ENCODE measurements at places on chromosomes 3 and 15. TPM values are rescaled to one million over a fixed set of nuclear protein-coding genes. Genes with fewer than 3 reads are reported as not detected.
A peak's percentile ranks its signal among the peaks of the same experiment; 100 is the strongest.

DNA sequence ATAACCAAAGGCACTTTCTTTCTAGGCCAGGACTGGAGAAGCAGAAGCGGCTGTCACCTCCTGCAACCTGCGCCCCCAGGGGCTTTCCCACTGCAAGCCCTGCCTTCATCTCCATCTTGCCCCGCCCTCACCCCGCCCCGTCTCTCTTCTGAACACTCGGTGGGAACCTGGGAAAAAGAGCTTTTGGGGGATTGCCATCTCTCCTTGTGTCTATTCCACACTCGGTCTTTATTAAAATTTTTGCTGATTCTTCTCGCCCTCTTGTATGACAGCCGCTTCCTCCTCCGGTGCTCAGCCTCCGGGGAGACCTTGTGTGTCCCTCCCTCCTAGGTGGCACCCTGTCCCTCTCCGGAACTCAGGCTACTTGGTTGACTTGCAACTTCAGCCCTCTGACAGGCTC lies 41.9 kb upstream of the SPESP1 start:
- no peaks in the 10 kb centered on the region for H3K4me1 ChIP-seq
- H3K36me3 ChIP-seq: no peaks in the 10 kb centered on the region
- H3K27ac ChIP-seq: no peak overlapping the region
- DNase-seq: no peak

DNA sequence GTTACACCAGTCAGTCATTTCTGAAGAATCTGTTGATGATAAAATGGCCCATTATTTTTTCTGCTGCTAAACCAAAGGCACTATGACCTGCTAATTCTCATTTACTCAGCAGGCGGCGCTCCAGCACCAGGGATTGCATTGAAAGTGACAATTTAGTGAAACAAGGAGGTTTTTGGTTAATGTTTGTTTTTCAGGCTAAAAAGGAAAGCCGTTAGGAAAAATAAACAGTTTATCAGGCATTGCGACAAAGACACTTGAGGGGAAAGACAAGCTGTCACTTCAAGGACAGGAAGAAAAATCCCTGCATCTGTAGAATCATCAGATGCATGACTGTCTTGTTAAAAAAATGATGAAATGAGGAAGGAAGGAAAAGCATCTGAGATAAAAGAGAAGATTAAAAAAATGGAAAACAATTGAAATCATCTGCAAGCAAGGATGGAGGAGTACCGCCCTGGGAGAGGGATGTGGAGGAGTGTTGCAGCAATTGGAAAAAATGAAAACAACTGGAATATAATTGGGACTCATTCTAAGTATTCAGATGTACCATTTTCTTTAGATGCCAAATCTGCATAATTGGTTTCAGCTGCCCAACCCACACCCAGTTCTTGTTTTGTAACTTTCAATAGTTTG lies 54.0 kb downstream of the NR1D2 start:
- no peaks in the 10 kb centered on the region for H3K36me3 ChIP-seq
- peaks cover 7% of the 10 kb centered on the region for H3K4me1 ChIP-seq
- no peak overlapping the region for H3K27ac ChIP-seq
- DNase-seq: no peak
- H3K27me3 ChIP-seq: no peaks in the 10 kb centered on the region

DNA sequence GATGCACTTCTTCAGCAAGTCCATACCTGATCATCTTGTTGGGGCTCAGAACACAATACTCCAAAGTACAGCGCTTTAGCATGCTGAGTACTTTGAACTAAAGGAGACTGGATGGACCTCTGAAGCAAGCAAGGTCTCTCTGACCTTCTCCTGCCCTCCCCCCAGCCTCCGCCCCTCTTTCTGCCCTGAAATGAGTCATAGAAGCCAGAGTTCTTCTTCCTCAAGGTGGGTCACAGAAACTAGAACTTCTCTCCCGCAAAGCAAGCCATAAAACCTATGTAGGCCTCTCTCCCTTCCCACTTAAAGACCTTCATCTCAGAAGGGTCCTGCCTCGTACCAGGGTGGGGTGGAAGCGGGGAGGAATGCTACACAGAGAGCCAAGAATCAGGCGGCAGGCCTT lies 230.5 kb upstream of the PROK2 start:
- H3K4me1 ChIP-seq: peaks cover 8% of the 10 kb centered on the region
- no peak for DNase-seq
- no peak overlapping the region for H3K4me3 ChIP-seq
- H3K27me3 ChIP-seq: no peaks in the 10 kb centered on the region
- H3K27ac ChIP-seq: no peak overlapping the region
- no peaks in the 10 kb centered on the region for H3K36me3 ChIP-seq

DNA sequence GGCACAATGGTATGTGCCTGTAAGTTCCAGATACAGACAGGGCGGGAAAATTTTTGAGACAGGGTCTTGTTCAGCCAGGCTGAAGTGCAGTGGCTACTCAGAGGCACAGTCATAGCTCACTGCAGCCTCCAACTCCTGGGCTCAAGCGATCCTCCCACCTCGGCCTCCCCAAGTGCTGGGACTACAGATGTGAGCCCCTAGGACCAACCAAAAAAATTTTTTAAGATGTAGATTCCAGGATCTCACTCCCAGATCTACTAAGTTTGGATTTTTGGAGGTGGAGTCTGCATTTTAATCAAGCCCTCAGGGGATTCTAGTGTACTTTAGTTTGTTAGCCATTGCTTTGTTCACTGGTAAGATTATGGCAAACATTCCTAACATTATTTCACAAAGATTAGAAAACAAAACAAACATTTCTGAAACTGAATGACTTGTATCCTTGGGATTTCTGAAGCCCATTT lies 2.7 kb downstream of the LIPH start:
- no peak overlapping the region for H3K27ac ChIP-seq
- no peaks in the 10 kb centered on the region for H3K27me3 ChIP-seq
- H3K4me3 ChIP-seq: no peak overlapping the region
- DNase-seq: peak; percentile 15
- H3K4me1 ChIP-seq: peaks cover 9% of the 10 kb centered on the region
- H3K36me3 ChIP-seq: no peaks in the 10 kb centered on the region

Gene BCL2A1
- 69.7 TPM for total RNA-seq

DNA sequence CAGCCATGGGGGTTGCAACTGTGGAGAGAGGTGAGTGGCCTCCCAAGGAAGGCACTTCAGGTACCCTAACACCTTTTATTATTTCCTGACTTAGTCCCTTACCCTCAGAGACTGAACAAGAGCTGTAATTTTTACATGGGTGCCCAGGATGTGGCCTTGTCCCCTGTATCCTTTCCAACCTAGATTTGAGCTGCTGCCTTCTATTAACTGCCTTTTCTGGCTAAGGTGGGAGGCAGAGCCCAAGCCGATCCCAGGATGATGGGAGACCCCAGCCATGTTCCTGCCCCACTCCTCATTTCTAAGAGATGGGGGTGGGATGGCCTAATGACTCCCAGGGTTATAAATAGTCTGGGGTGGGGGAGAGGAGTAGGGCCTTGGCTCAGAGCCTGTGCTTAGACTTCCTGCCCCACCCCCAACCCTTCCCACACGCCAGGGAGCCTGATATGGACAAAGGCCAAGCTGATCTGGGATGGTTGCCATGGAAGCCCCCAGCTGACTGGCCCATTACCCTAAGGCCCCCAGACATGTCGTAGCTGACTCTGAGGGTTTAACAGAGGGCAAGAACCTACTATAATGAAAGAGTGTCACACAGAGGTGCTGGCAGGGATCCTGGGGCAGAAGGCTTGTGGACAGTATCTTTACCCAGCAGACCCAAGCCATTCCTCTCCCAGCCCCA lies 1.9 kb downstream of the KLHDC8B start:
- no peak overlapping the region for H3K4me3 ChIP-seq
- H3K4me1 ChIP-seq: peaks cover 4% of the 10 kb centered on the region
- H3K27ac ChIP-seq: peak overlapping the region; percentile 74
- DNase-seq: no peak

Gene TRIM59
- total RNA-seq: 11.4 TPM

DNA sequence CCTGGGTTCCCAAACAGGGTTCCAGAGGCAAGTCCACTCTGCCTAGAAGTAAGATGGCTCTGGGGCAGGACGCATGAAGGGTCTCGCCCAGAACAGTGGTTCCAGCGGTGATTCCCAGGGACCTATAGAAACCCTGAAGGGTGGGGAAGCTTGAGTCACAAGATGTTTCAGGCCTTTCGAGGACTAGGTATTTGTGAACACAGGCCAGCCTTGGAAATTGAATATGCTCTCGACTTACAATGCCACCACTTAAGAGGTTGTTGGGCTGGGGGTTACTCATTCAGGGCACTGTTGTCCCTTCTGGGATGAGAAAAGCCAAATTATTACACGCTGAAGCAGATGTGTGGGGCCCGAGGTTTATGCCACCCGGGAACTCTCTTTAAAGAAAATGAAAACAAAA lies 152.0 kb downstream of the TJP1 start:
- no peak overlapping the region for H3K4me3 ChIP-seq
- H3K27me3 ChIP-seq: peaks cover 13% of the 10 kb centered on the region
- no peaks in the 10 kb centered on the region for H3K36me3 ChIP-seq
- no peak for DNase-seq
- peaks cover 10% of the 10 kb centered on the region for H3K4me1 ChIP-seq

- no peaks in the 10 kb centered on the region for H3K27me3 ChIP-seq
- no peaks in the 10 kb centered on the region for H3K36me3 ChIP-seq
- no peak for DNase-seq
- H3K4me3 ChIP-seq: no peak overlapping the region
- no peaks in the 10 kb centered on the region for H3K4me1 ChIP-seq
Measured at GRCh38 chr15:33360886-33361285, 50.1 kb downstream of the RYR3 start.

GRCh38 chr3:104952146-104952972 lies 414.4 kb upstream of the ALCAM start:
- no peaks in the 10 kb centered on the region for H3K36me3 ChIP-seq
- no peaks in the 10 kb centered on the region for H3K27me3 ChIP-seq
- no peaks in the 10 kb centered on the region for H3K4me1 ChIP-seq
- no peak overlapping the region for H3K27ac ChIP-seq

DNA sequence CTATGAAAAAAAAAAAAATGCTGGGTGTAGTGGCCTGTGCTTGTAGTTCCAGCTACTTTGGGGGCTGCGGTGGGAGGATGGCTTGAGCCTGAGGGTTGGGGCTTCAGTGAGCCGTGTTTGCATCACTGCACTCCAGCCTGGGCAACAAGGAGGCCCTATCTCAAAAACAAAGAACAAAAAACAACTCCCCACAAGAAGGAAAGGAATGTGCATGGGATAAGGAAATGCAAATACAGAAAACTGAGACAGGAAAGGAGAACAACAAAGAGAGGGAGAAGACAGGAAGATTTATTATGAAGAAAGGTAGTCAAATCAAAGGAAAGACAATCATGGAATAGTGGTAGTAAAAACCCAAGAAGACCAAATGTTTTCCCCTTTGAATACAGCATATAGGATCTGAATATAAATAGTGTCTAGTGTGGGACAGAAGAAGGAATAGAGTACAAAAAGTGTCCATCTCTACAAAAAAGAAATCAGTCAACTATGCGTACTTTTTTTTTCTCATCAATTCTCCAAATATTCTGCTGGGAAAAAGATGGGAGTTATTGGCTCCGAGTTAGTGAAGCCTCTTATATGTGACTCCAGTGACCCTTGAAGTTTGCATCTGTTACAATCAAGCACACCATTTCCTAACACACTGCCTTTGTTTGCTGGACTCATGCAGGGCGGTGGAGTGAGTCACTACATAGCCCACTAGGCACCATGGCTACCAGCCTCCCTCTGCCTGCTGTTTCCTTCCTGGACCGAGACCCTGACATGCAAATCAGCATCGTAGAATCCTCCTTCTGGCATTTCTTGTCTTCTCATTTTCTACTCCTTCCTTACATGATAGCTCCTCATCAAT lies 101.2 kb upstream of the PTX3 start:
- H3K27me3 ChIP-seq: no peaks in the 10 kb centered on the region
- no peaks in the 10 kb centered on the region for H3K36me3 ChIP-seq
- H3K4me1 ChIP-seq: no peaks in the 10 kb centered on the region

Gene KBTBD8
- 11.9 TPM for total RNA-seq

DNA sequence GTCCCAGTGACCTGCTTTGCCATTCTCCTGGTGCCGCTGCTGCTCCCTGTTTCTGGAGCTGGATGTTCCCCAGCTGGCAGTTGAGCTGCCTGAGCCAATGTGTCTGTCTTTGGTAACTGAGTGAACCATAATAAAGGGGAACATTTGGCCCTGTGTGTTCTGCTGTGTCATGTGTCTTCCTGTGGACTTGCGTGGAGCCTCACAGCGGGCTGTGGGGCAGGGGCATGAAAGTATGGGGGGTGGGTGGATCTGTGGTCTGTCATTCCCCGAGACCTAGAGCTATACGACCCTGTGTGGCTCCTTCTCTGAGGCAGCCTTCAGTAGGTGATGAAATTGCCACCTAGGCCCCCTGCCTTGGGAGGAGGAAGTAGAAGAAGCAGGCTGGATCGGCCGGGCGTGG lies 2.0 kb upstream of the PPCDC start:
- no peak for DNase-seq
- H3K4me1 ChIP-seq: peaks cover 27% of the 10 kb centered on the region
- no peak overlapping the region for H3K4me3 ChIP-seq
- H3K27ac ChIP-seq: no peak overlapping the region

Gene CILP
- 0.19 TPM for total RNA-seq

DNA sequence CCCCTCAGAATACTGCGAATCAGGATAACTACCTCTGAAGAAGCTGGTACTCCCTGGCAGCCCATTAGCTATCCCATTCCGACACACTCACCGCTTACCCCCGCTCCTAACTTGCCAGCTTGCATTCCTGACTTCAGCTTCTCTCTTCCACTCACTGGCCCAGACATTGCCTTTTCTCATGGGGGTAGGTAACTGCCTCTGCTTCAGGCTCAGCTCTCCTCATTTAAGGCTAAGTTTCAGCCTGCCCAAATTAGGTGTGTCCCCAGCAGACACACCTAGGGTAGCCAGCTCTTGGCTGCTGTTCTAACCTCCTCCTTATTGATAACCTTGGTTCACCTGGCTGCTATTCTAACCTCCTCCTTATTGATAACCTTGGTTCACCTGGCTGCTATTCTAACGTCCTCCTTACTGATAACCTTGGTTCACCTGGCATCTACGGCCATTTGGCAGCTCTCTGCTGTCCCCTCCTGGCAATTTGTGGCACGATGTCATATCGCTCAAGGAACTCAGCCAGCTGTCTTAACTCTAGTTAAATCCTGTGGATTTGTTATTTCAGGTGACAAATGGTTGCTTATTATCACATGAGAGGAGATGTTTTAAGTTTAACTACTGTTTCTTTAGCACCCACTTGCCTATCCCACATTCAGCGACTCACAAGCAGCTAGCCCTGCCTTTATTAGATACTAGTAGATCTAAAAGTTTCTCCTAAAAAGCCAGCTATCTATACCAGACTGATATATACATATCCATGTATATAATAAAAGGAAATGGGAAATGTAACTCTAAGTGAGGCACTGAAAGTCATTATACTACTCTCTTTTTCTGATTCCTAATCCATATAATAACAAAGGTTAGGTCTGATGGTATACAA lies 106.5 kb upstream of the ACP3 start:
- no peaks in the 10 kb centered on the region for H3K27me3 ChIP-seq
- no peak overlapping the region for H3K4me3 ChIP-seq
- no peak overlapping the region for H3K27ac ChIP-seq
- H3K4me1 ChIP-seq: no peaks in the 10 kb centered on the region

DNA sequence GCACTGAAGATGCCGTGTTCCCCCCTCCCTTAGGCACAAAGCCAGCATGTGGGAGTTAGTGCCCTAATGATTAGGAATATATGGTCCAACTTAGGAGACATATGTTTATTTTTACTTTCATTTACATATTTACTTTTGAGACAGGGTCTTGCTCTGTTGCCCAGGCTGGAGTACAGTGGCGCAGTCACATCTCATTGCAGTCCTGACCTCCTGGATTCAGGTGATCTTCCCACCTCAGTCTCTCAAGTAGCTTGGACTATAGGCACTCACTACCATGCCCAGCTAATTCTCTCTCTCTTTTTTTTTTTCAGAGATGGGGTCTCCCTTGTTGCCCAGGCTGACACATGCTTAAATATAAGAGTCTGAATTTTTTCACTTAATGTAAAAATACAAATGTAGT lies 51.6 kb upstream of the TBC1D23 start:
- H3K4me1 ChIP-seq: peaks cover 10% of the 10 kb centered on the region
- H3K4me3 ChIP-seq: no peak overlapping the region
- H3K27ac ChIP-seq: peak overlapping the region; percentile 57
- DNase-seq: no peak
- H3K27me3 ChIP-seq: no peaks in the 10 kb centered on the region
- no peaks in the 10 kb centered on the region for H3K36me3 ChIP-seq

All from spleen (tissue), 13 donors.